ENCODE measurements at places on chromosomes 1 and 21. TPM values are rescaled to one million over a fixed set of nuclear protein-coding genes. Genes with fewer than 3 reads are reported as not detected.

Gene RAB42
- total RNA-seq = 5.9 TPM

GRCh38 chr1:151327903-151328674, 873 bp upstream of the PI4KB start:
- DNase-seq = peak; percentile 59

DNA sequence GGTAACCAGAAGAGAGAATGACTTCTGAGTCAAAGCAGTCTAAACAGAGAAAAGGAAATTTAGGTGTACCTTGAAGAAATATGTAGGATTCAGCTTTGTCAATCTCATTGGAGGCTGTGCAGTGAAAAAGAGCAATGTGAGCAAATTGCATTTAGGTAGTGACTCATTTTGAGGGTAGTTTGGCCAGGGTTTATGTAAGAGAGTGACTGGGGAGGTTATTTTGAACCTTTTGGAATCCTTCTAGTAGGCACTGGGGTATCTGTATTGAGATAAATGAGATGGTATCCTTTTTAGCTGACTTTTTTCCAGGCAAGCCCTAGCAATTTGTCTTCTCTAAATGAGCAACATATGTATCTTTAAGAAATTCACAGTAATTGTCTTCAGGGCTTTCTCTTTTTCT, 95.9 kb downstream of the DISP1 start:
- no peak for DNase-seq

- DNase-seq = no peak
Observed at GRCh38 chr21:42533963-42534355, 20.3 kb downstream of the SLC37A1 start.

GRCh38 chr1:14726606-14727005, 128.1 kb downstream of the KAZN start:
- no peak for DNase-seq

Data from mucosa of descending colon (tissue), 3 donors.